ENCODE measurements at places on chromosomes 1 and 21. TPM values are rescaled to one million over a fixed set of nuclear protein-coding genes. Genes with fewer than 3 reads are reported as not detected.

GRCh38 chr1:181081395-181081794 is 7.1 kb upstream of the IER5 start:
- DNase-seq: no peak

Gene OLFM3
- 0.25 TPM for total RNA-seq

DNA sequence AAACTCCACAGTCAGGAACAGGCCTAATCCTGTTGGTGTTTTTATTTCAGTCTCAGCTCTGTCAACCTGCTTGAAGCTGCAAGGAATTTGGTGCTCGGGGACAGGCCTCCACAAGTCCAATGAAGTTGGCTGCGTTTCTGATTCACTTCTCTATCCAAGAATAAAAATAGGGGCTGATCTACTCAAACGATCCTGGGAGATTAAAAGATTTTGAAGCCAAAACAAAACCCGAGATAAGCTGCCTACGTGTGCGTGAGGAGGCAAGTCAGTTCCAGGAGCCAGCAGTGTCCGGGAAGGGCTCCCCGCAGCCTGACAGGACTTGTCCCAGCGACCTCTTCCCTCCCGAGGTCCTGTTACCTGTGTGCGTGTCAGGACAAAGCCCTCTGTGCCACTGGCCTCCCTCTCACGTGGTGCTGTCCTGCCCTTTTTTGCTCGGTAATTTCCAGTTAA is 98.0 kb downstream of the ETS2 start:
- no peak for DNase-seq

- no peak for DNase-seq
Observed at GRCh38 chr1:174818014-174818616, 181.6 kb upstream of the CACYBP start.

DNA sequence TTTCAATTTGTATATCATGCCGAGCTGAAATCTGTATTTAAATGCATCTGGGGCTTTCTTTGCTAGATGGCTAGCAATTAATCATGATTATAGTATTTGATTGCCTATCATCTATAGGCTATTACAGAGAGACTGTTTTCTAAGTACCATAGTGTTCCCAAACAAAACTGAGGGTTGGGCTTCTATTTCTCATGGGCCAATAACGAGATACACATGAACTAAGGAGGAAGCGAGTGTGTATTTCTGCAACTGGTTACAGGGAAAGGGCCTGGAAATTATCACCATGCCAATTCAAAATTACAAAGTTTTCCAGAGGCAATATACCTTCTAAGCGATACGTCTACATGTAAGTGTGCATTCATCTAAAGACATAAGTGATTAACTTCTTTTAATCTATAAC is 744.5 kb upstream of the BRINP3 start:
- DNase-seq: no peak

DNA sequence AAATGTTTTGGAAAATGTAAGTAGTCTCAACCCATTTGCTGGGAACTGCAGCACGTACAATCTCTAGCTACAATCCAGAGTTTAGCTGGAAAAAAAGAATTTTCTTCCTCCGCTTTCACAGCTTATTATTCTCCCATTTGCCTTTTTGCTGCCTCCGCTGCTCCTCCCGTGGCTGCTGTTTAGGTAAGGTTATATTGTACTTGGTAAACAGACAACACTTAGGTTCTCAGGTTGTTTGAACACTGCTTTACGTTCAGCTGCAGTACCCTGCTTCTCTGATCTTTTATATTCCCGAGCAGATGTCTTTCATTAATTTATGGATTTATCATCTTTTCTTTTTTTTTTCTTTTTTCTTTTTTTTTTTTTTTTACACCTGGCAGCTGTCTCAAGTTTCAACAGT is 14.3 kb downstream of the PROX1 start:
- DNase-seq: no peak

Gene ACOT7
- 110 TPM for total RNA-seq

Gene CNR2
- not detected for total RNA-seq

DNA sequence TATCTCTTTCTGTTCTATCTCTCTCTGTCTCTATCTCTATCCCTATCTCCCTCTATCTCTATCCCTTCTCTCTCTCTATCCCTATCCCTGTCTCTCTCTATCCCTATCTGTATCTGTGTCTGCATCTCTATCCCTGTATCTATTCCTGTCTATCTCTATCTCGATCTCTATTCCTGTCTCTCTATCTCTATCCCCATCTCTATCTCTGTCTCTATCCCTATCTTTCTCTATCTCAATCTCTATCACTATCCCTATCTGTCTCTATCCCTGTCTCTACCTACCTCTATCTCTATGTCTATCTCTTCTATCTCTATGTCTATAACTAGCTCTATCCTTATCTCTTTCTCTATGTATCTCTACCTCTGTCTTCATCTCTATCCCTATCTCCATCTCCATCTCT is 141.4 kb upstream of the KCNJ6 start:
- DNase-seq: no peak
